ENCODE measurements at places on chromosomes 4 and X.

DNA sequence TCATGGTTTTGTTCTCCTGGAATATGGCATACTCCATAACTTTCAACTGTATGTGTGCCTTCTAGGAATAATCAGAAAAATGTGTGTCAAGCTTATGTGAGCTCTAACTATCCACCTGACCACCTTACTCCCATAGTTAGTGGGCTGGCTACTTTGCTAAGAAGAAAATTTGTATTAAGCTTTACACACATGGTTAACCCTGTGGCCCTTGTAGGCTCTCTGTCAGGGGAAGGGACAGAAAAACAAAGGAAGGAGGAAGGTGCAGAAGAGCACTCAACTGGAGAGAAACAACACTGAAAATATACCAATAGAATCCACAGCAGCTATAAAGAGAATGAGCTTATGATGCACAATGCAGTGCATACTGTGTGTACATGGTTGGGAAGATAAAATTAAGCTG, 84.6 kb downstream of the PPP3CA start:
- no peak for DNase-seq

DNA sequence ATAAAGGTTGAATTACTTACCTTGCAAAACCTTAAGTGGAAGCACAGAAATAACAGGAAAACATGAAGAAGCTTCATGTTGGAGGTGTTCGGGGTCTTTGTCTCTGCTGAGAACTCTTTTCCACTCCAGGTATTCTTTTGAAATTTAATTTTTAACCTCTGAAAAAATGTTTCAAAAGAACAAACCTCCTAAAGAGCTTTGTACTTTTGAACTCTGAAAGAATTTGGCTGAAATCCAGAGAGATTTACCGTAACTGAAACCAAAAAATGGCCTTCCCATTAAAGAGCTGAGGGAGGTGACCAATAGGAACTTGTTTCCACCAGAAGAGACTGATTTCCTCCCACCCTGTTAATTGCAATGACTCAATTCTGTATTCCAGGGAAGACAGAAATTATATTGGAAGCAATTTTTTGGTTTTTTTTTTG, at the start of gene CFI:
Gene CFI, minus strand, starts transcription at position 105 of the 425 bp plus-strand sequence. Its CDS starts 28 bp downstream, at position 77.
- no peak for DNase-seq

- DNase-seq, result no peak
Observed at GRCh38 chr4:53234669-53235068, 131.2 kb downstream of the SCFD2 start.

GRCh38 chrX:53685711-53686110, 808 bp downstream of the HUWE1 start:
- DNase-seq, result no peak

DNA sequence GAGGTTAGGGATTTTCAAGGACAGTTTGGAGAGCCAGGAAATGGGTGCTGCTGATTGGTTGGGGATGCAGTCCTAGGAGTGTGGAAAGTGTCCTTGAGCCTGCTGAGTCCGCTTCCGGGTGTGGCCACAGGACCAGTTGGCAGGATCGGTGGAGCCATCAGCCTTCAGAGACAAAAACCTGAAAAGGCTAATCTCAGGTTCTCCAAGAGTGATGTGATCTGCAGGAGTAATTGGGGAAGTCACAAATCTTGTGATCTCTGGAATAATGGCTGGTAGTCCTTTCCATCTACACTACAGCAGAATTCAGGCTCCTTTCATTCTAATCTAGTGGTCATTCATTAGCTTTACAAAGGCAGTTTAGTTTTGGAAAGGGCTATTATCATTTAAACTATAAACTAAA, 55.9 kb upstream of the BMP2K start:
- no peak for DNase-seq

DNA sequence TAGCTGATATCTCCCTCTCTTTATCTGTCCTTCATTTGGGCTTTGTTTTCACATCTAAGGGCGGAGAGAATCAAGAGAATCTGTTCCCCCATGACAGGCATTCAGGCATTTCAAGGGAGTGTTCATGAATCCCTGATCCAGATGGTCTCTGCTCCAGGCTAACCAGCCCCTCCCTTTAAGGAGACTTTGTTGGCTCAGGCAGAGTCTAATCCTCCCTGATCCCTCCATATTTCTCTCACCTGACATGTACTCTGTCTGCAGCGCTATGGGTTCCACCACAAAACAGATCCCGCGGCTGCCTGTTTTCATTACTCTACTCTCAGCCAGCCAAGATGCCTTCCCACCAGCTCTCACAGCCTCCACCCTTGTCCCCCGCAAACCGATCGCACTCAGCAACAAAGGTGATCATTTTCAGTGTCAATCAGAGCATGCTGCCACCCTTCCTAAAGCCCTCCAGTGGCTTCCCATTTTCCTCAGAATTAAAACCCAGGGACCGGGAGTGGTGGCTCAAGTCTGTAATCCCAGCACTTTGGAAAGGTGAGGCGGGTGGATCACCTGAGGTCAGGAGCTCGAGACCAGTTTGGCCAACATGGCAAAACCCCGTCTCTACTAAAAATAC, 30.3 kb upstream of the SLC2A9 start:
- DNase-seq, result no peak

DNA sequence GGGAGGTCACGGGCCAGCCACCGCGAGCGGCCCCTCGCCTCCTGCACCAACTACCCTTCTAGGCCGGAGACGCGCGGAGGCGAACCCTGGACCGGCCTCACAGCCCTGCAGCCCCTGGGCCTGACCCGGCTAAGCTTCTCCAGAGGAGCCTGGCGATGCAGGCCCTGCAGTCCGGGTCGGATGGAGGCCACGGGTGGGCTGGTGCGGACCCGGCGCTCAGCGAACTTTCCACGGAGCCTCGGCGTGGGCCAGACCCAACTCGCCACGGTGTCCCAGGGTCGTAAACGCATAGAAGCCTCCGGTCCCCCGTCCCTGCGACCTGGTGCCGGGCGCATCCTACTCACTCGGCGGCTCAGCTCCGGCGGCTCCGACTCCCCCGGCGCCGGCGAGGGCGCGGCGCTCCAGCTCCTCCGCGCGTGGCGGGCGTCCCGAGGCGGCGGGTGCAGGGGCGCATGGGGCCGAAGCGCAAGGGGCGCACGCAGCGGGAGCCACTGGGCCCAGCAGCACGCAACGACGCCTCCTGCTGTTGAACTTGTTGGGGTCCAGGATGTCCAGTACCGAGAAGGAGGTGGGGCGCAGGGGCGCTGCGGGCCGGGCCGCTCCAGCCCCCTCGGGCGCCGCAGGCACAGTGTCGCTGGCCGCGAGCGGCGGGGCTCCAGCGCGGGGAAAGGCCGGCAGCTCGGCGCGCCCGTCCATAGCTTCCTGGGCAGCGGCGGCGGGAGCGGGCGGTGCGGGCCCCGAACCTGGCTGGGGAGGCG, 427 bp downstream of the NKX1-1 start:
- DNase-seq, result peak; percentile 52

DNA sequence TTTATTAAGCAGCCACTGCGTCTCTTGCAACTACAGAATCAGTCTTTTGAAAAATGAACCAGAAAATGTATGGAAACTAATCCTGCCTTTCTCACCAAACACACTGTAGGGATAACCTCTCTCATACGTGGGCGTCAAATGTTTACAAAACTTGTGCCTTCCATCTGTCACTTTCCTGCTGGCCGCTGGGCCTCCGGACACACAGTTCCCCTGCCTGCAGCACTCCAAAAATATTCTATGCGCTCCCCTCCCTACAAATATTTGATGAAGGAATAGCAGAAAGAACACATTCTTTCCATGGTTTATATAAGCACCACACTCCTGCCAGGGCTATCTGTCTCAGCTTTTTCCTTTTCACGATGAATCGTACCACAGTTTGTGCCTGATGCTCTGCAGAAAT, 14.9 kb upstream of the CYTL1 start:
- DNase-seq, result no peak

DNA sequence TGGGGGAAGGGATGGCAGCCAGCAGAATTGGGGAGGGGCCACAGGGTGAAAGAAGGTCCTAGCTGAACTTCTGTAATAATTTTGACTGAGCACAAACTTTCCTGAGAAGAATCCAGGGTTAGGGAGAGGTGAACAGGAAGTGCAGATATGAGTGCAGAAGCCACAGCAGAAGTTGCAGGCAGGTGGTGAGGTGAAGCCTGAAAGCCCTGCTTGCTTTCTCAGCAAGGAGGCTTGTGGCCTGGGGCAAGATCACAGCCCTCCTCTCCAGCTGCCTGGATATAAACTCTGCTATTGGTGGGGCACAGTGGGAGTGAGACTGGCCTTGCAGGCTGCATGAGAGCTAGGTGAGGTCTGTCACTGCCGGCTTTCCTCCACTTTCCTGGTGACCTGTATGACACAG, 44.1 kb upstream of the UPRT start:
- DNase-seq, result no peak

GRCh38 chr4:148495463-148495862, 53.2 kb upstream of the NR3C2 start:
- no peak for DNase-seq

- DNase-seq, result no peak
Observed at GRCh38 chr4:128512767-128513322, 225.2 kb upstream of the PGRMC2 start.

- no peak for DNase-seq
Observed at GRCh38 chr4:125091101-125091500, 223.7 kb upstream of the FAT4 start.

All from activated CD8-positive, alpha-beta memory T cell treated with anti-CD3 and anti-CD28 coated beads, Interleukin-2, amount 50 U/mL, for 48 hours (primary cell).